PC-9 (cell line): ENCODE measurements at places on chromosomes 6 and 20. TPM values are rescaled to one million over a fixed set of nuclear protein-coding genes. Genes with fewer than 3 reads are reported as not detected.

- H3K36me3 ChIP-seq, result no peaks in the 10 kb centered on the region
- no peak for DNase-seq
- no peak overlapping the region for H3K4me3 ChIP-seq
- no peaks in the 10 kb centered on the region for H3K4me1 ChIP-seq
Measured at GRCh38 chr6:169168706-169169105, 84.9 kb downstream of the THBS2 start.

The BLCAP gene
- total RNA-seq, result 99.9 and 109 TPM in 2 replicates

DNA sequence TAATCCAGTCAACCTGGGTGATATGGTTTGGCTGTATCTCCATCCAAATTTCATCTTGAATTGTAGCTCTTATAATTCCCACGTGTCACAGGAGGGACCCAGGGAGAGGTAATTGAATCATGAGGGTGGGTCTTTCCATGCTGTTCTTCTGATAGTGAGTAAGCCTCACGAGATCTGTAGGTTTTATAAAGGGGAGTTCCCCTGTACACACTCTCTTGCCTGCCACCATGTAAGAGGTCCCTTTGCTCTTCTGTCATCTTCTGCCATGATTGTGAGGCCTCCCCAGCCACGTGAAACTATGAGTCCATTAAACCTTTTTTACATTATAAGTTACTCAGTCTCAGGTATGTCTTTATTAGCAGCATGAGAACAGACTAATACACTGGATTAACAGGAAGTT is 19.5 kb downstream of the GSTA3 start:
- H3K27ac ChIP-seq, result no peak overlapping the region
- H3K4me1 ChIP-seq, result peaks cover 14% of the 10 kb centered on the region
- H3K27me3 ChIP-seq, result no peaks in the 10 kb centered on the region
- no peak for DNase-seq
- H3K4me3 ChIP-seq, result no peak overlapping the region
- H3K36me3 ChIP-seq, result no peaks in the 10 kb centered on the region

DNA sequence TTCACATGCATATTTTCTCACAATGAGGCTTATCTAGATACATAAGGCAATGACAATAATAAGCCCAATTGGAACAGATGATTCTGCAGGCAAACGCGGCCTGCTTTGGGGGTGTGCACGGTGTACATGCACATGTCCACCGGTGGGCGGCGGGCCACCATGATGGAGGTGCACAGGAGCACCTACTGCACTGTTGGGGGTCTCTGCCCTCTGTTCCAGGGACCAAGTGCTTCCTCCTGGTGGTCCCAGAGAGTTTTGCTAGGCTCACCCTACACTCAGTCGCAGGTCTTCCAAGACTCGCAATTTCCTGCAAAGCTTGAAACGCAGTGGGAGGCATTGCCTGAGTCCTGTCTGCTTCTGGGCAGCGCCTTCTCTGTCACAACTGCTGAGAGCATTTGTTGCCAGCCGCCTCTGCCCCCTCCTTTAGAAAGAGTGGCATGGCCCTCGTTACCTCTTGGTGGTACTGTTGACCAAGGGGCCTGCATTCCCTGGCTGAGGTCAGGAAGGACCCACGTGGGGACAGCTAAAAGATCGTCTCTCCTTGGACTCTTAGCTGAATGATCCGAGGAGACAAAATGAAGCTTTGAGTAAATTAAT is 135.3 kb downstream of the ERMARD start:
- no peaks in the 10 kb centered on the region for H3K4me1 ChIP-seq
- no peak for DNase-seq
- no peak overlapping the region for H3K4me3 ChIP-seq

- H3K4me3 ChIP-seq, result no peak overlapping the region
- H3K27ac ChIP-seq, result no peak overlapping the region
- no peaks in the 10 kb centered on the region for H3K36me3 ChIP-seq
- H3K27me3 ChIP-seq, result no peaks in the 10 kb centered on the region
- DNase-seq, result no peak
Measured at GRCh38 chr6:63214816-63215215, 3.5 kb downstream of the FKBP1C start.

- DNase-seq, result no peak
- H3K27me3 ChIP-seq, result peaks cover 98% of the 10 kb centered on the region
- H3K4me3 ChIP-seq, result no peak overlapping the region
- H3K36me3 ChIP-seq, result no peaks in the 10 kb centered on the region
- no peaks in the 10 kb centered on the region for H3K4me1 ChIP-seq
Measured at GRCh38 chr20:40720099-40720498, 31.1 kb upstream of the MAFB start.

DNA sequence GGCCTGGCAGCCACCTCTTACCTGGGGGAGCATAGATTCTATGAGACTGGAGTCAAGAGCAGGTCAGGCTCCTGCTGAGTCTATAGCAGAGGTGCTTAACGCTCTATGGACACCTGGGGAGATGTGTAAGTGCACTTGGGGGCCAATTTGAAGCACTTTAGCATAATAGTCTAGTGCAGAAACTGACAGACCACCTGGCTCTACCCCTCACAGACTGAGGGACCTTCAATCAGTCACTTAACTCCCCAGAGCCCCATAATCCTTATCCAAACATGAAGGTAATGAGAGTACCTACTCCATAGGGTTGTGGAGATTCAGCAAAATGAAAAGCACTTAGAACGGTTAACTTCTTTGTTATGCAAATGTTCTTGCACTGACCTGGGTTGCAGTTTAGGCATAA is 87.3 kb upstream of the SLC22A16 start:
- DNase-seq, result no peak
- no peaks in the 10 kb centered on the region for H3K4me1 ChIP-seq
- H3K36me3 ChIP-seq, result no peaks in the 10 kb centered on the region
- H3K4me3 ChIP-seq, result no peak overlapping the region
- H3K27me3 ChIP-seq, result no peaks in the 10 kb centered on the region

- no peak for DNase-seq
- H3K27ac ChIP-seq, result no peak overlapping the region
- no peaks in the 10 kb centered on the region for H3K36me3 ChIP-seq
- H3K4me1 ChIP-seq, result no peaks in the 10 kb centered on the region
- no peak overlapping the region for H3K4me3 ChIP-seq
Measured at GRCh38 chr6:39945626-39946025, 11.4 kb upstream of the MOCS1 start.

The DEFB124 gene
- total RNA-seq, result not detected in 2 replicates

GRCh38 chr6:45920819-45921511 is 94.7 kb downstream of the CLIC5 start:
- no peak overlapping the region for H3K27ac ChIP-seq
- no peak for DNase-seq
- no peaks in the 10 kb centered on the region for H3K27me3 ChIP-seq
- no peaks in the 10 kb centered on the region for H3K36me3 ChIP-seq
- H3K4me3 ChIP-seq, result no peak overlapping the region

GRCh38 chr6:52640170-52640569 is 30.7 kb upstream of the TMEM14A start:
- no peak for DNase-seq
- no peaks in the 10 kb centered on the region for H3K36me3 ChIP-seq
- H3K27ac ChIP-seq, result no peak overlapping the region
- H3K27me3 ChIP-seq, result no peaks in the 10 kb centered on the region

DNA sequence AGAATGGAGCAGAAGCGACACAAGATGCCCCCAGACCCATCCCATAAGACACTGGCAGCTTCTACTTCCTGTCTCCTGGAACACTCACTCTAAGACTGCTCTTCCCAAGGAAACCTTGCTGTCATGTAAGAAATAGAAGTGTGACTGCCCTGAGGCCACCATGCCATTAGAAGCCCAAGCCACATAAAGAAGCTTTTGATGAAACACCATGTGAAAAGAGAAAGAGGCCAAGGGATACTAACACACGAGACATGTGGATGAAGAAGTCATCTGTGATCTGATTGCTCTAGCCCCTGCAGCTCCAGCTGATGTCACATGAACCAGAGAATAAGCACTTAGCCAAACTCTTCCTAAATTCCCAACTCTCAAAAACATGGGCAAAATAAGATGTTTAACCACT is 117.9 kb upstream of the PCSK2 start:
- H3K27ac ChIP-seq, result no peak overlapping the region
- no peaks in the 10 kb centered on the region for H3K4me1 ChIP-seq
- H3K4me3 ChIP-seq, result no peak overlapping the region

DNA sequence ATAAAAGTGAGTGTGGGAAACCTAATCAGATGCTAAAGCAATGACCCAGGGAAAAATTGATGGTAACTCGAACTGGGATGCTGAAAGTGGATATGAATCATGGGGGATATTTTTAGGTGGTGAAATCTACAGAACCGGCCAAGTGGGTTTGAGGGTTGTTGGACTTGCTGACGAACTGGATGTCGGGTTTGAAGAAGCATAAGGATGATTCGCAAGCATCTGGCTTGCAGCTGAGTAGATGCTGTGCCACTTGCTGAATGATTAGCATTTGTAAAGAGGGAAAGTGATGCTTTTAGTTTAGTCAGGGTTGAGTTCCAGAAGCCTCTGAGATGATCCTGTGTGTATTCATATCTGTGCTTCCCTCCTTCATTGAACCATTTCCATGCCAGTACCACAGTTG is 54.9 kb downstream of the UBR2 start:
- H3K4me3 ChIP-seq, result no peak overlapping the region
- H3K36me3 ChIP-seq, result peaks cover 4% of the 10 kb centered on the region; the same call in 1 of the 2 replicates
- H3K4me1 ChIP-seq, result no peaks in the 10 kb centered on the region
- DNase-seq, result no peak
- no peaks in the 10 kb centered on the region for H3K27me3 ChIP-seq

GRCh38 chr6:70389261-70389660 is 24.0 kb upstream of the FAM135A start:
- H3K36me3 ChIP-seq, result no peaks in the 10 kb centered on the region
- no peak overlapping the region for H3K4me3 ChIP-seq
- H3K27ac ChIP-seq, result no peak overlapping the region
- no peaks in the 10 kb centered on the region for H3K4me1 ChIP-seq

- H3K27me3 ChIP-seq, result no peaks in the 10 kb centered on the region
- peak overlapping the region; percentile 31; the same call in 1 of the 2 replicates for H3K4me3 ChIP-seq
- peak overlapping the region; percentile 99 for H3K27ac ChIP-seq
- no peaks in the 10 kb centered on the region for H3K36me3 ChIP-seq
Measured at GRCh38 chr6:25192590-25193459, 86.3 kb upstream of the CARMIL1 start.
